ENCODE measurements at places on chromosomes 1 and 21.

DNA sequence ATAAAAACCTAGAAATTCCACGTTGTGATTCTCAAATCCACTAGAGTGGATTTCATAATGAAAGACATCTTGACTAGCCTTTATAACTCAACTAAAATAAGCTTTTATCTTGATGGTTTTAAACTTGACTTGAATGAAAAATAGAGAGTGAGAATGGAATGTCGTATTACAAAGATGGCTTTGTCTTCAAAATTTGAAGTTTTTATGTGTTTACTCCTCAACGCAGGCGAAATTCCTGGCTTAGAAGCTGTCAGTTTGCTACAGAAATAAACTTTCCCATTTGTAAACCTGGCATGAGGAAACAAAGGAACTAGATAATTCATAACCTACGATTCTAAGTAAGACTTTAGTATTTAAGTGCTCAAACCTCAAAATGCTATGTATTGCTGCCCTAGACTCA is 90.0 kb upstream of the KRTAP19-8 start:
- DNase-seq, result no peak

GRCh38 chr1:38076455-38076854 is 29.9 kb upstream of the POU3F1 start:
- DNase-seq, result no peak

DNA sequence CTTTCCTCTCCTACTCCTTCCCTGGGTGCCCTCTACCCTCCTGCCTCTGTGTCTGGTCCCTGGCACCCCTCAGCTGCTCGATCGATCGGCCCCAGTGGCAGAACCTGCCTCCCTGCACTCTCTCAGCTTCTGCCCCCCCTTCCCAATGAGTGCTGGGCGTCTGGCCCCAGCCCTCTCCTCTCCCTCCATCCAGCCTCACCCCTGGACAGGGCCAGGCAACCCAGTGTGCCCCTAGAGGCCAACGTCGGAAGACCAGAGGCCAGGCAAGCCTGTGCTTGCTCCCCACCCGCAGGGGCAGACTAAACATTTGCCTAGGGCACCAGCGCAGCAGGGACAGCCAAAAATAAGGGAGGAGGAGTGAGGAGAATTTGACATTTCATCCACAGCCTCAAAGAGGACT is 43.5 kb downstream of the LGR6 start:
- DNase-seq, result no peak

- no peak for DNase-seq
Observed at GRCh38 chr1:87225171-87225570, 103.5 kb upstream of the LMO4 start.

DNA sequence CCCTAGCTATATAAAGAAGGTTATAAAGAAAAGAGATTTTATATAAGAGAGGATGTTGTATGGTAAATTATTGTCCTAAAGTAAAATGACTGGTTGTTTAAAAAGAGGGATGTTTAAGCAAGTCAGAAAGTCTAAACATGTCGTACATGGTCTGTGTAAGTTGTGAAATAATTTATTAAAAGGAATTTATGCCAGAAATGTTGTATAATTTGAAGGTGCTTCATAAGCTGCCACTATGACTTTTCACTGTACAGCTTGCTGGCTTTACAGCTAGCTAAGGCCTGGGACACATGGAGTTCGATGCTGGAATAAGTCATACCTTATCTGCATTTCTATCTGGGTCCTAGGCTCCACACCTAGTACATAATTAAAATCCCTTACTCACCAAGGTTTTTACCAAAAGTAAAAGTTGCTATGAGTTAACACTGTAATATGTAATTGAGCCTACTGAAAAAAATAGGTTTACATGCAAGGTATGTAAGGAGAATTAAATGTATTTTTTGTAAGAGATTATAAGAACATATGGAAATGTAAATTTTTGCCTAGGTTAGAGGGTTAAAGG is 59.0 kb upstream of the EDEM3 start:
- DNase-seq, result no peak

DNA sequence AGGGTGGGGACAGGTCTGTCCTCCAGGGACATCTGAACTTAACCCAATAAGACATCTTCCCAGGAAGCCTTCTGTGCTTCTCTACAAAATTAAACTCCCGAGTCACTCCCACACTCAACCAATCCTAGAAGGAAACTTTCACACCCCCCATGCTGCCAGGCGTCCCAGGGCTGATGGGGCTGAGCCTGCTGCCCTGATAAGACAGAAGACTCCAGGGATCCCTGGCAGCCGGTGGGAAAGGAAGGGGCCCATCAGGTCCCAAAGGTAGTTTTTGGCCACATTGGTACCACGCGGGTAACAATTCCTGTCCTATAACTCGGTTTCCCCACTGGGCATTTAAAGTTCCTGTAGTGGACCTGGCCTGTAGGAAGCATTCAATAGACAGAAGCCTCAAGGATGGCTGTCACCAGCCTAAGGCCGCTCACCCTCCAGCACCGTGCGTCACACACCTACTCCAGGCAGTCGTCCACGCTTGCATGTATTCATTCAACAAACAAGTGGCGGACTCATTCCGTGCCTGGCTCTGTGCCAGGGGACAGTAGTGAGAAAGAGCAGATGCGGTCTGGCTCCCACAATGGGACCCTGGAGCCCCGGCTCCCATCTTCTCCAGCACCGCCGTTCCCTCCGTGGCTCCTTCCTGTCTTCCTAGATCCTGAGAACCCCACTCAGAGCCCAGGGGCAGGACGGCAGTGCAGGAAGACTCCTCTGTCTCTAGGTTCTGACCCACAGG is 465.2 kb downstream of the NPHP4 start:
- no peak for DNase-seq

All from CD4-positive, alpha-beta T cell treated with Interleukin-12 subunit alpha and Interleukin-12 subunit beta, for 1 hour (primary cell).